ENCODE measurements at places on chromosomes 6 and 20.

DNA sequence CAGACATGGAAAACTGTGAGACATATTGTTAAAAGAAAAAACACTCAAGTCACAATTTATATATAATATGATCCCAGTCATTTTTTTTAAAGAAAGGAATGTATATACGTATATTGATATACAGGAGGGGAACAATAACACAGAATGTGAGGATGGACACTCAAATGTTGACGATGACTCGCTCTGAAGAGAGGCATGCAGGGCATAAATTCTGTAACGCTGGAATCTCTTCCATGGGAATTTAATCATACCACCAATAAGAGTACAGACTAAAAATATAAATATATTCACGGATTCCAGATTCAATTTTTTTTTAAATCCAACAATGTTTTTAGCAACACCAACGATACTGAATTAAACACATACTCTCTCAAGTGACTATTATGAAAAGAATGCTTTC is 106.9 kb upstream of the CCDC28A start:
- no peak for DNase-seq

DNA sequence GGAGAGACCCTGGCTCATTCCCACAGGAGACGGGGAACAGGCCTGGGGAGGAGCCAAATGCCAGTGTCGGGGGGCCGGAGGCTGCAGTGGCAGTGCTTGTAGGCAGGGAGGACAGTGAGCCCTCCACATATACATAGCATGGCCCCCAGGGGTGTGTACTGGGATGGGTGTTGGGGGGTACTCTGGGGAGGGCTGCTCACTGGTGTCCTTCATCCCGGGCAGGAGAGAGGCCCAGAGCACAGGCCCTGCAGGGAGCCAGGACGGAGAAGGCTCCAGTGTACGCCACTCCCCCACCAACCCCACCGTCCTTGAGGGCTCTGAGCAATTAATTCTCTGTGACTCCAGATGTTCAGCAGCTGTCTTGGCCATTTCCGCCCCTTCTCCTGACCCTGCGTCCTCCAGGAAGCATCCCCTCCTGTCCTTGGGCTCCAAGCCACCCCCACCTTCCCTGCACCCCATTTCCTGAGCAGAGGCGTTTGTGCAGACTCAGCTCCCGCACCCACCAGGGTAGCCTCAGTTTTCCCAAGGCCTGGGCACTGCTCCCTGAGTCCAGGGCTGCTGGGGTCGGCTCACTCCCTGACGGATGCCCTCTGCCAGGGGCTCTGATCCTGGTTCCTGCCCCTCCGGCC is 3.4 kb upstream of the ABHD16B start:
- no peak for DNase-seq

- DNase-seq, result peak; percentile 69
Observed at GRCh38 chr6:2749969-2750600, 637 bp downstream of the MYLK4 start.

- no peak for DNase-seq
Observed at GRCh38 chr6:99348288-99349170, 945 bp downstream of the FAXC start.

DNA sequence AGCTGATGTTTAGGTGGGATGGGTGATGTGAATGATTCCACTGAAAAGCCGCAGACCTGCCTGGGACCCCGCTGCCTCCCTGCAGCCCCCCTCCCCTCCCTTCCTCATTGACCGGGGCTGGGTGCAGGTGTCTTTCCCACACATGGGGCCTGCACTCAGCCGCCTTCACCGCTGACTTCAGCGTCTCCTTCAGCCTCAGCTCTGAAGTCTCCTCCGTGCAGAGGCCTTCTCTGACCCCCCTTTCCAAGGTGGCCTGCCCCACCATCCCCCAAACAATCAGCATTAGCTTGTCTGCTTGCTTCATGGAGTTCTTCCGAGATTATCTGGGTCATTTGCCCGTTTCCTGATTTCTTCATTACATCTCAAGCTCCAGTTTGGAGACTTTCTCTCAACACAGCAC is 140.7 kb downstream of the SMOC2 start:
- DNase-seq, result no peak

GRCh38 chr6:89257781-89258180 is 40.6 kb upstream of the GABRR1 start:
- DNase-seq, result no peak

- no peak for DNase-seq
Observed at GRCh38 chr6:84280030-84280429, 52.6 kb upstream of the CEP162 start.

GRCh38 chr6:107642095-107642860 is 152.4 kb downstream of the SOBP start:
- no peak for DNase-seq

DNA sequence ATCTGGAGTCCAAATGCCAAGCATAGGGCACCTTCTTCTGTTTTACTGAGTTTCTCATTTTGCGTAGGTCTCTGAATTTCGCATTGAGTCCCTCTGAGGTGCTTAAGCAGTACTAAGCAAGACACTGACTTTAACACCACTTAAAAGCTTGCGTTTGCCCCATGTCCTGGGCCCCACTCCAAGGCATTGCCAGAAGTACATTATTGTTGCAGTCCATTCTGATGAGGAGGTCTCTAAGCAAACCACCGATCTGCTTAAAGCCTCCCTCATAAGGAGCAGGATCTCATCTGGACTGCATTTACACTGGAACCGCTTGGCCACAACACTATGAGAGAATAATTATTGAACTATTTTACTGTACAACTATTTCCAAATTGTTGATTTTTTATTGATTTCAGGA is 16.3 kb downstream of the BMP2 start:
- DNase-seq, result no peak

DNA sequence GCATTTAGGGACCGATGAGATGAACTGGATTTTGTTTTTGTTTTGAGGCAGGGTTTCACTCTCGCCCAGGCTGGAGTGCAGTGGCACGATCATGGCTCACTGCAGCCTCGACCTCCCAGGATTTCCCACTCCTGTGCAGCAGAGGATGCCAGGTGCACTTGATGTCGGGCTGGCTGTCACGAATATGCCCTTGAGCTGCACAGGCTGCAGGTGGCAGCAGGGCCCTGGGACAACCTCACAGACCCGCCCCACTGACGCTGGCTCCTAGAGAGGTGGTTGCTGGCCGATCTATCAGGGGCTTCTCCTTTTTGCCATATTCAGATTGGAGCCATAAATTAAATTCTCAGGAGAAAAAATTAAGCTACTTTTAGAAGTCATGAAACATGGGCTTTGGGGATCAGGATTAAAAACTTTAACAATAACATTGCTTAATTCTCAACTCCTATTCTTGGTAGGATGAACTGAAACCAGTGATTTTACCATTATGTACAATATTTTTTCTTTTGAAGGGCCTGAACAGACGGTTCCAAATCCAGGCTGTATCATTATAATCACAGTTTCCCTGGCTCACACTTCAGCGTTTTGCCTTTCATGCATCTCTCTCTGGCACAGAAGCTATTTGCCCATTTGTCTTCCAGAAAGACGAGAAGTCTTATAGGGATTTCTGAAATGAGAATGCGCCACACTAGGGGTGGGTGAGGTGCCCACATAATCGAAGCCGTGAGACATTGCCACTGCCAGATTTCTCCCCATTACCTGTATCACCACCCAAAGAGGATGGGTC is 32.4 kb downstream of the NQO2 start:
- DNase-seq, result no peak

DNA sequence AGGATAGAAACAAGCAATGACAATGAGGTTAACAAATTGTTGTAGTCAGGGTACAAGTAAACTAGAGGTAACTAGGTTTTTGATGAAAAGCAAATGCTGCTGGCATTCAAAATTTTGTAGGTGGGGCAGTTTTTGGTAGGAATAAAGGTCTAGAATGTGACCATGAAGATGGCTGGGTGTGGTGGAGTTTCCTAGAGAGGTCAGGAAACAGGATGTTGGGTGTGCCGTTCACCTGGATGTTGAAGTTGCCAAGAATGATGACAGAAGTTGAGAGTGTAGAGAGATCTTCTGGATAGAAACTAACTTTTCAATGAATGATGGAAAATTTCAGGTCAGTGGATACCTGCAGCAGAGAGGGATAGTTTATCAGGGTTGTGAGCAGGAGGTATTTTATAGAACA is 22.7 kb downstream of the MAPK14 start:
- no peak for DNase-seq

DNA sequence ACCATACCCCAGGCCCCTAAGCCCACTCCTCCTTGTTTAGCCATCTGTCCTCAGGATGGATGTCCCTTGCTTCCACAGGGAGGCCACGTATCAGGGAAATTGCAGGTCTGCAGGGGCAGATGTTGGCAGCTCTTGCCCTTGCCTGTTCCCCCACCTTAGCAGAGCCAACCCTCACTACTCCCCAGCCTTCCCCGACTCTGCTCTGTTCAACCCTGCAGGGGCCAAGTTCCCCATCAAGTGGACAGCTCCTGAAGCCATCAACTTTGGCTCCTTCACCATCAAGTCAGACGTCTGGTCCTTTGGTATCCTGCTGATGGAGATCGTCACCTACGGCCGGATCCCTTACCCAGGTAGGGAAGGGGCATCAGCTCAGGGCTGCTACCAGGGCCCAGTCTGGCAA is 10.7 kb upstream of the TM9SF4 start:
- no peak for DNase-seq

DNA sequence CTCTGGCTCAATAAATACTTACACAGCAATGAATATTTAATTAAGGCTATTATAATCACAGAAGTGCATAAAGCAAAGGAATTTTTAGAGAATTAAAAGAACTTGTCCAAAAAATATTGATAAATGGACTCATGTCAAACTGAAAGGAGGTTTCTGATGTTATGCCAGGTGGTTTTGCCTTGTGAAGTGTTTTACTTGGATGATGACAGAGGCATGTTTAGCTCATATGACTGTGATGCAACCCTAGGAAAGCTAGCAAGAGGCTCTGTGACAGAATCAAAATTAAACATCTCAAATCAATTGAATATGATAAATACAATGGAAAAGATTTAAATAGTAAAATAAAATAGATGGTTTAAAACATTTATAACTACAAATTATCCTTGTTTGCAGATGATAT is 137.3 kb downstream of the TMEM200A start:
- DNase-seq, result no peak

DNA sequence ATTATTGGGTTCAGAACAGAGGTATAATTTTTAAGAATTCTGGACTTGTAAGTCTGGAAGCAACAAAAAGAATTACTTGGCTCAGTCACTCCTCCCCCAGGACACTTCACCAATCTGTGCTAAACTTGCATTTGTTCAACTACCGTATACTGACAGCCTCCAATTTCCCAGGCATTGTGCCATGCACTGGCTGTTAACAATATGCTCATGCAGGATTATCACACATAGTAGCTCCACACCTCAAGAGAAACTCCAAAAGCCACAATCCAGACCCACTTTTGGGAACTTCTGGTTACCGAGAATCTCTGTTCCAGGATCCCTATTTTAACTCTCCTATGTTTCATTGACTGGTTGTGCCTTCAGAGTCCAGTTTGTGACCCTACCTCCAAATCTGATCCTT is 7.7 kb downstream of the ADGRF1 start:
- no peak for DNase-seq

DNA sequence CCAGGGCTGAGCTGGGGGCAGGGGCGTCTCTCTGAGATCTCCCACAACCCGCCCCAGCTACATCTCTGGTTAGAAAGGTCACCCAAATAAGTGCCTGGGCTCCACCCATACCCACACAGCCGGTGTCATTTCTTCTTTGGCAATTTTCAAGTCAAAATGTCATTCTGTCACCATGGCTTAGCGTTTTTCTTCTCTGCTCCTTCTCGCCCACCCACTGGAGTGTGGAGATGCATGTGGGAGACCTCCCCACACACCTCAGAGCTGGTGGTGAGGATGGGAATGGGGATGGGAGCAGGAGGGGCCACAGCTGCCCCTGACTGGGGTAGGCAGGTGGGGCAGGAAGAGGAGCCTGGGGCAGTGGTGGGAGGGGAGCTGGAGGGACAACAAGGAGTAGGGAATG is 63.1 kb downstream of the CPNE5 start:
- no peak for DNase-seq

GRCh38 chr6:14811775-14812428 is 434.0 kb upstream of the JARID2 start:
- DNase-seq, result no peak

DNA sequence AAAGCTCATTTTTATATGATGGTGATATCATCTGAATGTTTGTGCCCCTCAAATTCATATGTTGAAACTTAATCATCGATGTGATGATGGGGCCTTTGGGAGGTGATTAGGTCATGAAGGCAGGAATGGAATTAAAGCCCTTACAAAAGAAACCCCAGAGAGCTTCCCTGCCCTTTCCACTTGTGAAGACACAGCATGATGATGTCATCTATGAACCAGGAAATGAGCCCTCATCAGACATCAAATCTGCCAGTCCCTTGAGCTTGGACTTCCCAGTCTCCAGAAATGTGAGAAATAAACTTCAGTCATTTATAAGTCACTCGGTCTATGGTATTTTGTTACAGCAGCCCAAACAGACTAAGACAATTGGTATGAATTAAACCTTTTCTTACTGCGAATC is 153.1 kb downstream of the MYB start:
- DNase-seq, result no peak

GRCh38 chr20:4130404-4131189 is 115.2 kb upstream of the RNF24 start:
- peak; percentile 90 for DNase-seq

- no peak for DNase-seq
Observed at GRCh38 chr6:97820400-97820799, 537.4 kb upstream of the MMS22L start.

DNA sequence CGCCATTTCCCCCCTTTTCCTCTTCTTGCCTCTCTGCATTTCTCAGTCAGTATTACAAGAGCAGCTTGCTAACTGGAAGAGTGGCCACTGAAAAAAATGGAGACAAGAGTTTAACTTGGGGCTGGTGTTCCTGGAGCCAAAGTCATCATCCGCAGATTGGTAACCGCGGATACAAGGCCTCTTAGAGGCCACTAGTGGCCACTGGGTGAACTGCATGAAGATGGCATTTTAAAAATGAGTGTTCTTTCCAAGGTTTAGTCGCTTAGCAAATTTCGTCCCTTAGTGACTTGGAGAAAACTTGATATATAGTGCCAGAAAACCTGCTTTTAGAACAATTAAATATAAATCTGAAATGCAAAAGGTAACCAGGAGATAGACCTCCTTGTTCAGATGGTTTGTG is 4.8 kb downstream of the F13A1 start:
- peak; percentile 32 for DNase-seq

DNA sequence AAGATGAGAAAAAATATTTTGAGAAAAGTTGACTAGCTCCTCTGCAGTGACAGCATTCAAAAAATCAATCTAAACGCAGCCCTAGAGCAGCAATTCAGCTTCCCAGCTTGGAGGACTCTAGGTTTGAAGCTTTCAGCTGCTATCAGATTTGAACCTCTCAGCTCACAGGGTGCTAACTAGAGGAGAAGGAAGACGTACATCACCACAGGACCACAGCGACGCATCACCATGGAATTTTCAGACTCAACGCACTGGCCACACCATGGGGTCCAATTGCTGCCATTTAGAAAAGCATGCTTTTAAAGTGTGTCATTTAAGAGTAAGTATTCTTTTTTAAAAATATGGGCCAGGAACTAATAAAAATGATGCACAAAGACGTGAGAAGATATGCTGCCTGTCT is 45.0 kb upstream of the FUCA2 start:
- DNase-seq, result no peak

GRCh38 chr6:74550821-74551220 is 655.0 kb downstream of the COL12A1 start:
- DNase-seq, result no peak
